IPS DF 6.9 (cell line): ENCODE measurements at places on chromosomes 4 and X.

DNA sequence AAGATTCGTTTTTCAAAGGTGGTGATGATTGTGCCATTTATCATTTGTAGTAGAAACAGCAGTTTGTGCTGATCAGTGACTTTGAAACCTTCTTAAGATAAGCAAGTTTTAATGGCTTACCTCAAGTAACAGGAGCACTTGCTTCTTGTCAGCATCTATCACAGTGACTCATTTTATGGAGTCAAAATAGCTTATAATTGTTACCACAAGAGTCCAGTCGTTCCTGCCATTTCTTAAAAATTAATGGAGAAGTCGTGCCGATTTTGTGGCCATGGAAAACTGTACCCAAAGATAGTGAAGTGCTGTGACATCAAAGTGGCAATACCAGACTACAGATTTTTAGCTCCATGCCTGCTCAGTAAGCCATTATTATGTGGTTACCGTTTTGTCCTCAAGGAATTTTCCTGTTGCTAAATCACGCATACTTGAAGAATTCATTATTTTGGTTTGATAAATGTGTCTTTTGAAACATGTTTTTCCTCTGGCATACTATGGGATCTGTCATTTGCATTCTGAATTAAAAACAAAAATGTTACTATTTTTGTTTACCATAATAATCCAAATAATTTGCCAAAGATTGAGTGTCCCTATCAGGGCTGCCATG, 129.9 kb downstream of the CBR4 start:
- H3K27ac ChIP-seq = no peak overlapping the region
- H3K36me3 ChIP-seq = no peaks in the 10 kb centered on the region
- no peak for DNase-seq
- peaks cover 2% of the 10 kb centered on the region; the same call in 1 of the 2 replicates for H3K4me1 ChIP-seq
- H3K27me3 ChIP-seq = no peaks in the 10 kb centered on the region; the same call in 1 of the 2 replicates

- H3K4me1 ChIP-seq = no peaks in the 10 kb centered on the region
- DNase-seq = no peak
- H3K27me3 ChIP-seq = no peaks in the 10 kb centered on the region
- no peak overlapping the region for H3K27ac ChIP-seq
- H3K36me3 ChIP-seq = no peaks in the 10 kb centered on the region
These were observed 27.4 kb downstream of the CCKAR start for GRCh38 chr4:26462874-26463273.

DNA sequence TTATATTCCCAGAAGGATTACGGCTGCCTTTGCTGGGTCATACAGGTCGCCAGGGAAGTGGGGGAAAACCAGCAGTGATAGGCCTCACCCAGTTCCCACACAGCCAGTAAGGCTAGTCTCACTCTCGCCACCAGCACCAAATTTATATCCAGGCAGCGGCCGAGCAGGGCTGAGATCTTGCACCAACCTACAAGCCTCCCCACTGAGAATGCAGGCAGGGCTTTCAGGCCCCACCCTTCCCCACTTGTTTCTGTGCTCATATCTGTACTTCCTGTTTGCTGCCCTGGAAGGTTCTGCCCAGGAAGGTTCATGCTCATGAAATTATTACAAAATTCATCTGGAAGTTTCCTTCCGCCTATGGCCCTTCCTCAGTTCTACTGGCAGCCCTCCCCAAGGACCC, 179.7 kb downstream of the STIM2 start:
- H3K27me3 ChIP-seq = no peaks in the 10 kb centered on the region
- H3K27ac ChIP-seq = no peak overlapping the region
- H3K36me3 ChIP-seq = no peaks in the 10 kb centered on the region
- H3K4me3 ChIP-seq = no peak overlapping the region
- DNase-seq = no peak

GRCh38 chrX:22559506-22559905, 286.8 kb downstream of the CBLL2 start:
- H3K36me3 ChIP-seq = no peaks in the 10 kb centered on the region
- H3K27me3 ChIP-seq = no peaks in the 10 kb centered on the region
- no peak for DNase-seq
- H3K4me3 ChIP-seq = no peak overlapping the region

GRCh38 chr4:179585761-179586160, 2143.5 kb upstream of the AGA start:
- no peaks in the 10 kb centered on the region for H3K27me3 ChIP-seq
- no peaks in the 10 kb centered on the region for H3K36me3 ChIP-seq
- no peak for DNase-seq
- H3K27ac ChIP-seq = no peak overlapping the region
- no peaks in the 10 kb centered on the region for H3K4me1 ChIP-seq
- no peak overlapping the region for H3K4me3 ChIP-seq

GRCh38 chr4:26351685-26352084, 30.9 kb downstream of the RBPJ start:
- no peak for DNase-seq
- H3K4me1 ChIP-seq = no peaks in the 10 kb centered on the region; the same call in 1 of the 2 replicates
- H3K36me3 ChIP-seq = no peaks in the 10 kb centered on the region
- H3K27me3 ChIP-seq = no peaks in the 10 kb centered on the region
- H3K27ac ChIP-seq = no peak overlapping the region
- H3K4me3 ChIP-seq = no peak overlapping the region

- peaks cover 3% of the 10 kb centered on the region; the same call in 1 of the 2 replicates for H3K36me3 ChIP-seq
- no peak overlapping the region for H3K27ac ChIP-seq
- no peaks in the 10 kb centered on the region for H3K27me3 ChIP-seq
- no peak overlapping the region for H3K4me3 ChIP-seq
- no peak for DNase-seq
- H3K4me1 ChIP-seq = peaks cover 2% of the 10 kb centered on the region
These were observed 5.9 kb downstream of the MRFAP1L1 start for GRCh38 chr4:6703786-6704185.

DNA sequence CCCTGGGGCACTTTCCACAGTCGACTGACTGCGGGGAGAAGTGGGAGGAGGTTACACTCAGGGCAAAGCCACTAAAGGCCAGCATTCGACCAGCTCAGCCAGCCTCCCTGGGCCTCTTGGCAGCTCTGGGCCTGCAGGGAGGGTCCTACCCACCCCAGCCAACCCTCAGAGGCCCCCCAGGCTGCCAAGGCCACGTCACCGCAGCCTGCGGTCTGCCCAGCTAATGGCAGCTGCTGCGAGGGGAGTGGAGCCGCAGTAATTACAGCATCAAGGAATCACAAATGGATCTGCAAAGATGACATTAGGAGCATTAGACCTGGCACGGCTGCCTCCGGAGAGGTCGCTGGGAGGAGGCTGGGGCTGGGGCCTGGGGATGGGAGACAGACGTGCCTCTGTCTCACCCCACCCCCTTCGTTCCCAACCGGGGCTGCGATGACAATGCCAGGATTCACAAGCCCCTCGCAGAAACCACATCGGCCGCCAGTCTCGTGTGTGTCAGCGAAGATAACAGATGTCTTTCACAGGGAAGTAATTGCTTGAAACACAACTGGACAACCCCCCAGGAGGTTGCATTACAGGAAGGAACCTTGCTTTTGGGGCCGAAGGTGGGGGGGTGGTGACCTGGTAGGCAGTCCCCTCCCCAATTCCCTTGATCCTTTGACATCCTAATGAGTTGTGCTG, 367.6 kb downstream of the BCOR start:
- no peak overlapping the region for H3K4me3 ChIP-seq
- H3K27me3 ChIP-seq = no peaks in the 10 kb centered on the region
- DNase-seq = peak; percentile 7
- no peaks in the 10 kb centered on the region for H3K4me1 ChIP-seq
- no peak overlapping the region for H3K27ac ChIP-seq

GRCh38 chr4:108141213-108141950, 27.4 kb downstream of the LEF1 start:
- no peak overlapping the region for H3K4me3 ChIP-seq
- H3K4me1 ChIP-seq = no peaks in the 10 kb centered on the region
- H3K27me3 ChIP-seq = no peaks in the 10 kb centered on the region; the same call in 1 of the 2 replicates
- no peak overlapping the region for H3K27ac ChIP-seq

- no peaks in the 10 kb centered on the region for H3K27me3 ChIP-seq
- no peak overlapping the region for H3K27ac ChIP-seq
- no peak overlapping the region for H3K4me3 ChIP-seq
- H3K36me3 ChIP-seq = no peaks in the 10 kb centered on the region
- no peak for DNase-seq
These were observed 57.8 kb upstream of the HCCS start for GRCh38 chrX:11053351-11053750.

DNA sequence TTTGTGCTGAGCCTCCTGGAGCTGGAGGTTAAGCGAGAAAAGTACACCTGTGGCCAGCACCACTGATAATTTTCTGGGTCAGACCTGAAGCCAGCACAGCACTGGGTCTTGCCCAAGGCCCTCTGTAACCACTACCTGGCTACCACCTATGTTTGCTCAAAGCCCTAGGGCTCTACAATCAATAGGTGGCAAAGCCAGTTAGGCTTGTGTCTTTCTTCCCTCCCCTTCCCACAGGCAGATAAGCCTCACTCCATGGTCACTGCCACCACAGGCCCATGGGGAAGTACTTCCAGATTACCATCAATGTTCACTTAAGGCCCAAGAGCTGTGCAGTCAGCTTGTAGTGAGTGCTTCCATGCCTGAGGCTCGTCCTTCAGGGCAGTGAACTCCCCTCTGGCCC, 35.2 kb upstream of the ARMCX4 start:
- H3K27me3 ChIP-seq = no peaks in the 10 kb centered on the region
- DNase-seq = no peak
- H3K4me1 ChIP-seq = no peaks in the 10 kb centered on the region
- H3K4me3 ChIP-seq = no peak overlapping the region

DNA sequence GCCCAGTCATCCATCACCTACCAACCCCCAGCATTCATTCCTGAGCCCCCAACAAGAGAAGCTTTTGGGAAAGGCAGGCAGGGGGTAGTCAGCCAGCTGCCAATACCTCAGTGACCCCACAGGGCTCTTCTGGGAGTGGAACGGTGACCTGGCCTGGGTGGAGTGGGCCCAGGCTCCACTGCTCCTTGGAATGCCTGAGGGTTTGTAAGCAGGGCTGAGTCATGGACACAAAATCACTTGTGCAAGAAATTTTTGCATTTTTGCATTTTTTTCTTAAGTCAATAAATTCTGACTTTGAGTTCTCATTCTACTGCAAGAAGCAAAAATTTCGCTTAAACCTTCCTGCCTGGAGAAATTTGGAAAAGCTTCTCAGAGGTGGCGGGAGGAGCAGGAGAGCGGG, 18.5 kb downstream of the SORCS2 start:
- H3K4me3 ChIP-seq = no peak overlapping the region
- no peaks in the 10 kb centered on the region for H3K36me3 ChIP-seq
- no peaks in the 10 kb centered on the region for H3K4me1 ChIP-seq
- H3K27ac ChIP-seq = no peak overlapping the region

DNA sequence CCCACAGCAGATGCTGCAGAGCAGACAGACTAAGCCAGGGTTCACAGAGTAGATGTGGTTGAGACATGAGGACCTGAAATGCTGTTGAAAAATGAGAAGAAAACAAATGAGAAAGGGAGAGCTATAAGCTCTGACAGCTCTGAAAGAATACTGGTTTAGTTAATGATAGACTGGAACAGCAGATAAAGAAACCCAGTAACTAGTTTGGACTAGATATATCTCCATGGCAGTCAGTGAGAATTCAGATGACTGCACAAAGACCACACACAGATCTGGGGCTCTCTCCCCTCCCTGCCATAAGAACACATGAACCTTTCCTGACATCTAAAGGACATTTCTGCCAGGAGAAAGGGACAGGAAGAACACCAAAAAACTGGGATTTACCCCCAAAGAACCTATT, 8.2 kb downstream of the NAA11 start:
- no peaks in the 10 kb centered on the region for H3K27me3 ChIP-seq
- H3K27ac ChIP-seq = no peak overlapping the region

GRCh38 chr4:52012651-52013050, 7.5 kb downstream of the LRRC66 start:
- H3K27me3 ChIP-seq = no peaks in the 10 kb centered on the region
- no peaks in the 10 kb centered on the region for H3K36me3 ChIP-seq
- H3K27ac ChIP-seq = no peak overlapping the region
- DNase-seq = no peak
- no peaks in the 10 kb centered on the region for H3K4me1 ChIP-seq
- no peak overlapping the region for H3K4me3 ChIP-seq

- H3K4me3 ChIP-seq = no peak within 1 kb of the TSS
- no peaks in the 10 kb centered on the region; the same call in 1 of the 2 replicates for H3K4me1 ChIP-seq
- no peaks in the 10 kb centered on the region for H3K36me3 ChIP-seq
- no peak for DNase-seq
- no peak within 1 kb of the TSS for H3K27ac ChIP-seq
These were observed at the start of gene DRP2 for GRCh38 chrX:101219116-101219863. Gene DRP2, plus strand, starts transcription at chrX:101219786. Its CDS starts 11,862 bp downstream, at chrX:101231648.

DNA sequence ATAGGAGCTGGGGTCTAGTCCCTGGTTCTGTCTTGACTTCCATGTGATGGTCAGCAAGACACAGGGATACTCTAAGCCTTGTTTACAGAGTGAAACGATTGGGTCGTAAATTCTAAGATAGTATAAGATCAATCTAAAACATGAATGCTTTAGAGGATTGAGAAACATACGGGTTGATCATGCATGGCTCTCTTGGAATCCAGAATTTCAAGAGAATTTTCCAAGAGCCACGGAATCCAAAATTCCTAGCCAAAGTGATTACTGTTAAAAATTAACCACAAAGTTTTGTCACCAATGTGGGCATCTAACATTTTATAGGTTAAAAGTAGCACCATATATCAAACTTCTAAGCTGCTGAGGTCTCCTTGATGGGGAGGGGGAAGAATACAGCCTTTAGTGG, 16.5 kb downstream of the HS3ST1 start:
- H3K36me3 ChIP-seq = no peaks in the 10 kb centered on the region
- no peaks in the 10 kb centered on the region for H3K27me3 ChIP-seq
- no peak for DNase-seq
- no peak overlapping the region for H3K27ac ChIP-seq

GRCh38 chrX:136909119-136909705, 28.7 kb upstream of the RBMX start:
- no peaks in the 10 kb centered on the region for H3K4me1 ChIP-seq
- peak overlapping the region; percentile 90 for H3K4me3 ChIP-seq
- no peaks in the 10 kb centered on the region for H3K36me3 ChIP-seq
- no peaks in the 10 kb centered on the region for H3K27me3 ChIP-seq

GRCh38 chrX:91434351-91435168, at the start of gene PABPC5:
Gene PABPC5, plus strand, starts transcription at chrX:91434839. Its CDS starts 739 bp downstream, at chrX:91435578.
- DNase-seq = peak; percentile 47
- H3K27ac ChIP-seq = no peak within 1 kb of the TSS
- no peaks in the 10 kb centered on the region for H3K36me3 ChIP-seq
- no peaks in the 10 kb centered on the region for H3K27me3 ChIP-seq
